ENCODE measurements at places on chromosomes 11 and 22.
A peak's percentile ranks its signal among the peaks of the same experiment; 100 is the strongest.

DNA sequence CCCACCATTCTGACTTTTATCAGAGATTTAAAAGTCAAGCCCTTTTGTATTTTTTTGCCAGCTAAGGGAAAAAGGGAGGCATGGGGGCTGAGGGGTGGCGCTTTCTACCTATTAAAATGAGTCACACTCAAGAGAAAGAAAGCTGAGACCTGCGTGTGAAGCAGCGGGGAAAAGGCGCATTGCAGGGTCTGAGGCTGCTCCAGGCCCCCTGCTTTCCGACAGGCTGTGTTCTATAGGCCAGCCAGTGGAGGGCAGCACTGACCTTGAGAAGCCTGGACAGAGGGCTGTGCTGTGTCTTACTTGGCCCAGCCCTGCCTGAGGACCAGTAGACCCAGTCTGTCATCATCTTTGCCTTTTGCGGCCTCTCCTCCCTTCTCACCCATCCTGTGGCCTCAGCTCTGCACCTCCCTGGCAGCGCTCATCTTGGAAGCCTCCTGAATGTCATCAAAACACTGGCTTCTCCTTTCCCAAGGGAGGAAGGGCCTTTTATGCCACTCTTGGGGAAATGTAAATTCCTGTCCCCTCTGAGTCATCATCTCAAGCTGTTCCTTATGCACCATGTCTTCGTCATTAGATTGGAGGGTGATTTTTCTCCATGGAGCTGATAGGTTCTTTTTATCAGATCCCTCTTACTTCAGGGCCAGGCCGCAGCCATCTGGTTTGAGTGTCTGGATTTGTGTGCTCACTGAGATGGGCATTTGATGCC lies 12.6 kb upstream of the MAPK8IP1 start:
- peak; percentile 39 for DNase-seq

- no peak for DNase-seq
Measured at GRCh38 chr11:86696451-86696850, 24.0 kb upstream of the ME3 start.

DNA sequence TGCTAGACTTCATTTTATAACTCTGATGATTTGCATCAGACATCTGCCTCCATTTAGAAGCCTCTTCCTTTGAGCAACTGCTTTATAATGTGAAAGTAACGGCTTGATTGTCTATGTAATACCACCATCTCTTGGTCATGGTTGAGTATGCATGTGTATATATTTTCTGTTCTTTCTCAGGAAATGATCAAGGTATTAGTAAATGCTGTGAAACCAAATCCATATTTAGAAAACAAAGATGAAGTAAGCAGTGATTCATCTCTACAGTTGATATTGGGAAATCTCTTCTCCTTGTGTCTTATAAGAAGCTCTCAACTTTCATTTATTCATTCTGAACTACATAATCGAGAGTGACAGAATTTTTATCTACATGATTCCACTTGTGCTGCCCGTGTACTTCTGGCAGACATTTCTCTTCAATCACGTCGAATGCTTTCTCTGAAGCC lies 104.6 kb upstream of the ANO3 start:
- peak; percentile 63 for DNase-seq

GRCh38 chr11:57457643-57458023 lies 2.7 kb upstream of the RTN4RL2 start:
- no peak for DNase-seq

- DNase-seq = no peak
Measured at GRCh38 chr11:7892059-7892699, 38.9 kb downstream of the OR10A6 start.

DNA sequence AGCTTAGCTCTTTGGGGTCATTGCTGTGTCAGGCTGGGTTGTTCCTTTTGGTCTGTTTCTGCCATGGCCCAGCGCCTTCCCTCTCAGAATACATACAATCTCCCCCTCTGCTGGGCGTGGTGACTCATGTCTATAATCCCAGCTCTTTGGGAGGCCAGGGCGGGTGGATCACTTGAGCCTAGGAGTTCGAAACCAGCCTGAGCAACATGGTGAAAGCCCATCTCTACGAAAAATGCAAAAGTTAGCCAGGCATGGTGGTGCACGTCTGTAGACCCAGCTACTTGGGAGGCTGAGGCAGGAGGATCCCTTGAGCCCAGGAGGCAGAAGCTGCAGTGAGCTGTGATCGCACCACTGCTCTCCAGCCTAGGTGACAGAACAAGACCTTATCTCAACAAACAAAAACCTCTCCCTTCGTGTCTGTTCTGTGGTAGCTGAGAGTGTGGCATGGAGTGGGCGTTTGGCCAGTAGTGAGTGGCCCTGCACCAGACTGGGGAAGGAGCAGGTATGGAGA lies 46.7 kb upstream of the RAB1B start:
- DNase-seq = no peak

- DNase-seq = no peak
Measured at GRCh38 chr11:70066136-70066520, 12.0 kb upstream of the ANO1 start.

GRCh38 chr11:71204294-71204693 lies 48.1 kb downstream of the SHANK2 start:
- no peak for DNase-seq

GRCh38 chr11:121358760-121359159 lies 66.2 kb downstream of the SC5D start:
- no peak for DNase-seq

Measured in brain pericyte (primary cell).